ENCODE measurements at places on chromosomes 7 and 10.

- no peak for DNase-seq
Measured at GRCh38 chr10:5411941-5412276, 448 bp upstream of the NET1 start.

GRCh38 chr10:132163278-132163765 is 23.4 kb upstream of the DPYSL4 start:
- peak; percentile 65 for DNase-seq

DNA sequence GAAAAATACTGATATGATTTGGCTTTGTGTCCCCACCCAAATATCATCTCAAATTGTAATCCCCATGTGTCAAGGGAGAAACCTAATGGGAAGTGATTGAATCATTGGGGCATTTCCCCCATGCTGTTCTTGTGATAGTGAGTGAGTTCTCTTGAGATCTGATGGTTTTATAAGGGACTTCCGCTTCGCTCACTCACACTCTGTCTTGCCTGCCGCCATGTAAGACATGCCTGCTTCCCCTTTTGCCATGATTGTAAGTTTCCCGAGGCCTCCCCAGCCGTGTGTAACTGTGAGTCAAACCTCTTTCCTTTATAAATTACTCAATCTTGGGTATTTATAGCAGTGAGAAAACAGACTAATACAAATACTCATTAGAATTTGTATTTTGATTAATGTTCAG is 5.1 kb upstream of the MRPS17 start:
- no peak for DNase-seq

DNA sequence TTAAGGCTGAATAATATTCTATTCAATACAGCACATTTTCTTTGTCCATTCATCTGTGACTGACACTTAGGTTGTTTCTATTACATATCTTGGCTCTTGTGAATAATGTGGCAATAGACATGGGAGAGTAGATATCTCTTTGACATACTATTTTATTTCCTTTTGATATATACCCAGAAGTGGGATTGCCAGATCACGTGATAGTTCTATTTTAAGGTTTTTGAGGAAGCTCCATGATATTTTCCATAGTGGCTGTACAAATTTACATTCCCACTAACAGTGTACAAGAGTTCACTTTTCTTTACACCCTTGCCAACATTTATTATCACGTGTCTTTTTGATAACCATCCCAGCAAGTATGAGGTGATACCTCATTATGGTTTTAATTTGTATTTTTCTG is 1114.7 kb downstream of the CNTNAP2 start:
- DNase-seq, result no peak

DNA sequence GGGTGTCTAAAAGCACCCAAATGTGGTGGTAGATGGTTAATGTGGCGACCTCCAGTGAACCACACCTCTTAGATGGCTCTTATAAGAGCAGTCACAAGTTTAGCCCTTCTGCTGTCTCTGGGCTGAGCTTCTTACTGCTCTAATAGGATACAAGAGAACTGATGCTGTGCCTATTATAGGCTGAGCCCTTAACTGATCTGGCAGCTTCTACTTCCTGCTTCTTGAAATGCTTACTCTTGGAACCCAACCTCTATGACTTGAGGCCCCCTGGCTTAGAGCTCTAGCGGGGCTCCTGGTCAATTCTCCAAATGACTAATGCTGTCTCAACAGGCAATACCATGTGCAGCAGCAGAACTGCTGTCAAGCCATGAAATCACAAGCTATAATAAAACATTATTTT is 35.0 kb upstream of the LSM8 start:
- DNase-seq, result no peak

GRCh38 chr7:47093320-47094234 is 488.3 kb downstream of the TNS3 start:
- no peak for DNase-seq

DNA sequence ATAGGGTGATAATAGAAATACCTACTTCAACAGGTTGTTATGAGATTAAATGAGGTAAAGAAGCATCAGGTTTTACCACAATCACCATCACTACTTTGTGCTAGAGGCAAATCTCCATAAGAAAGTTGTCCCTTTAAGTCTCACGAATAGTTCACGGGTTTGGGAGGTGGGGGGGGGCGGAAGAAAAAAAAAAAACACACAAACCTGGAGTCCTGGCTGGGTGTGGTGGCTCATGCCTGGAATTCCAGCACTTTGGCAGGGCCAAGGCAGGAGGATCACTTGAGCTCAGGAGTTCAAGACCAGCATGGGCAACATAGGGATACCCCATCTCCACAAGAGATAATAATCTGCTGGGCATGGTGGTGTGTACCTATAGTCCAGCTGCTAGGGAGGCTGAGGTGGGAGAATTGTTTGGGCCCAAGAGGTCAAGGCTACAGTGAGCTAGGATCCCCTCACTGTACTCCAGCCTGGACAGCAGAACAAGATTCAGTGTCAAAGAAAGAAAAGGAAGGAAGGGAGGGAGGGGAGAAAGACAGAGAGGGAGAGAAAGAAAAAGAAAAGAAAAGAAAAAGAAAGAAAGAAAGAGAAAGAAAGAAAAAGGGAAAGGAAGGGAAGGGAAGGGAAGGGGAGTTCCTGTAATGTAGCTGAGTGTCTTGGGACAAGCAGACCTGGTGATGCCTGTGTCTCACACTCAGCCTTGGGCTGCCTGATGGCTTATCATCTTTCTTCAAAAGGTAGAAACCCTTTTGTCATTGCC is 231.4 kb downstream of the CREB5 start:
- DNase-seq, result no peak
